HT-29 (cell line): ENCODE measurements at places on chromosomes 5 and 9. TPM values are rescaled to one million over a fixed set of nuclear protein-coding genes. Genes with fewer than 3 reads are reported as not detected.

GRCh38 chr9:136170006-136170901 is 34.7 kb downstream of the LHX3 start:
- peak; percentile 51 for DNase-seq

DNA sequence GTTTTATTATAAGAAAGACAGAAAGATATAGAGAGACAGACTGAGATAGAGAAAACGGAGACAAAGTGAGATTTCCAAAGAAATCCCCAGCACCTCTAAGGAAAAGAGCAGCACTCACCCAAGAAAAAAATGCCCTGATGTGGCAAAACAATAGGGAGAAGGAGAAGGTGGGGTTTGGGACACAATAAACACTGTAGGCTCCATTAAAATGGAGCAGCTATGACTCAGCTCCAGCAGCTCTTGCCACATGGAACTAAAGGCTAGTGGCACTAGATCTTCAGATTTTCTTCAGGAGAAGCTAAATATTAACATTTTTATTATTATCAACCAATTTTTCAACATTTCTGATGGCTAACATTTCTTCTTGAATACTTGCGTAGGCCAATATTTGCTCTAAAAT is 321.8 kb downstream of the TRIM32 start:
- no peak for DNase-seq

DNA sequence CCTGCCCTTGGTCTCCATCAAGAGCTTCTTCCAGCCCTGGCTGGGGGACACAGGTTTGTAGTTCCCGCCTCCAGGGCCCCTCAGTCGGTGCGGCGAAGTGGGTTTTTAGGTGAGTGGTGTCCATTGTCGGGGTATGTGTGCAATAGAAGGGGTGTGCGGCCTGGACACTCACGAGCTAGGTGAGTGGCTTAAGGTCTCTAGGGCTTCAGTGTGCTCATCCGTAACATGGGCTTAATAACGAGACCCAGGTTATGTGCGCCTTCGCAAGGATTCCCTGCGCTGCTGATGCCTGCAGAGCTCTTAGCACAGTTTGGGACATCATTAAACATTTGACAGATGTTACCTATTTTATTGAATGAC is 656 bp downstream of the CEP78 start:
- DNase-seq: peak; percentile 49

DNA sequence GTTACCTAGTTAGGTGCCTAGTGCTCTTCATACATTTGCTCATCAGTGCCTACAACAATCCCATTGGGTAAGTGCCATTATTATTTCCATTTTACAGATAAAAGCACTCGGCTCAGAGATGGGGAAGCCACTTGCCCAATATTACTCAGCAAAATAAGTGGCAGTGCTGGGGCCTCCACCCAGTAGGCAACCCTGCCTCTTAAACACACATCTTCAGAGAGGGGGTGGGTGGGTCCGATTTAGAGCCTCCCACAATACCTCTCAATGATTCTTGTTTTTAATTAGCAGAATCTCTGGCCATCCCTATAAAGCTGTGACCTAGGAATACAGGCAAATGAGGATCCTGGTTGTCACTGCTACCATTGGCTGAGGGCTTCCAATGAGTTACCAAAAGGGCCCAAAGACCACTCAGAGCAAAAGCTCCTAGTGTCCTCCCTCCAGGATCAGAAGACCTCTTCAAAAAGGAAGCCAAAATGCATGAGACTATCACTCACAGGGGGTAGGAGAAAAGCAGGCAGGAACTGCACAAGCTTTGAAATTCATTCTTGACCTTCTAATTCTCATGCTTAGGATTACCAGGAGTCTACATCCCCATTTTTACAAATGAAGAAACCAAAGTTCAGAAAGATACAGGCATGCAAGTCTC is 36.1 kb upstream of the UBE2D2 start:
- DNase-seq: no peak

DNA sequence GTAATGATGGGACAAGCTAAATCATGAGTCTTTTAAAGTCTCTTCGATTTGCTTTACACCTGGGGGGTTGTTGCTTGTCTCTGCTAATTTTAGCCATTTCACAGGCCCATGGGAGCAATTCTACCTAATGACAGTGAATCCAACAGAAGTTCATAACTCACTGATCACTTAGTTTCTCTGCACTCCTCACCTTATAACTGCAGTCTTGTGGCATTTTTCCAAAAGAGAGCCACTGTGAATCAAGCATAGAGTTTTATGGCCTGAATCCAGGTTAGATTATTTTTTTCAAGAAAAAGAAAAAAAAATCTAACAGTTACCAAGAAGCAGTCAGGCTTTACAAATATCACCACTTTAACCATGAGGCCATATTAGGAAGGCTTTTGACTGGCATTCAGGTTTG is 1.5 kb upstream of the IL7R start:
- DNase-seq: no peak

The LRRTM2 gene
- not detected in 2 replicates for total RNA-seq

DNA sequence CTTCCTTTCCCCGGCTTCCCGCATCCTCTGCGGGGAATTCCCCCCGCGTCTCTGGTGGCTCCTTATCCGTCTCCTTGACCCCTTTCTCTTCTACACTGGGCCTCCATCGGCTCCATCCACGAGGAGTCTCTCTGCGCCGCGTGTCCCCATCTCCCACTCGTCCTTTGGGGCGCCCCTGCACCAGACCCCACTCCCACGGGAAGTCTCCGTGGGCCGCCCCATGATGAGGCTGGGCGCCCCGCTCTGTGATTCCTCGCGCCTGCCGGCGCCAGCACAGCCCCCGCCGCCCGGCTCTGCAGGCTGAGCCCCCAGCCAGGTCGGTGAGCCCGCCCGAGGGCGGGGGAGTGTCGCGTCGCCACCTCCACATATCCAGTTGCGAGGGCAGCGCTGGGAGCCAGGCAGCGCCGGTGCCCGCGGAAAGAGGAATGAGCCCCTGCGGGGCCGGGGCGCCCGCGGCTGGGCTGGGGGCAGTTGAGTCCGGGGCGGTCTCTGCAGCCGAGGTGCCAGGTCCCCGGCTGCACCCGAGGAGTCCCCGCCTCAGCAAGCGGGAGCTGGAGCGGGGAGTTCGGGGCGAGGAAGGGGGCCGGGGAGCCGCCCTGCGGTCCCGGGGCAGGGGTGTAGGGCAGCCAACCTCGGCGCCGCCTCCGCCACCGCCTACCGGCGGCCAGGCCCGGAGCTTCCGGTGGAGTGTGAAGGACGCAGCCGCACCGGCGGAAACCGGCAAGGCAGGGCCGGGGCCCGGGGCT is 2.1 kb upstream of the TRAF1 start:
- DNase-seq: peak; percentile 65

The WWC1 gene
- 66.0 and 70.1 TPM in 2 replicates for total RNA-seq
